Renal cortex interstitium (tissue), 15 donors: ENCODE measurements at places on chromosomes 3 and 15.

DNA sequence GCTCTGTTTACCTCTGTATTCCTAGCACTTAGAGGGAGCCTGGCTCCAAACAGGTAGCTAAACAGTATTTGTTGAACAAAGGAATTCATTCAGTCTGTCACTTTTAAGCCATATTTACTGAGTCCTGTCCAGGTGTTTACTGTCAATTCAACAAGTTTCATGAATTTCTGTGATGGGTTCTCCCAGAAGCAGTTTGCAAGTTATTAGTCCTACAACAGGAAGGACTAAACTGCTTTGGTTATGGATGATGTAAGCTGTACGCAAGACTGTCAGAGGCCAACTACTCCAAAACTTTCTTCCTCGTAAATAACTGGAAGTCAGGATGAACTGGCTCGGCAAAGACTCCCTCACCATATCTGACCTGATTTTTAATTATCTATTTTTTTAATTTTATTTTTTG, 25.1 kb downstream of the STIMATE start:
- DNase-seq = no peak

- DNase-seq = no peak
Observed at GRCh38 chr3:53820756-53821580, 25.3 kb downstream of the CHDH start.

- no peak for DNase-seq
Observed at GRCh38 chr3:170367797-170368196, 10.3 kb downstream of the SKIL start.

DNA sequence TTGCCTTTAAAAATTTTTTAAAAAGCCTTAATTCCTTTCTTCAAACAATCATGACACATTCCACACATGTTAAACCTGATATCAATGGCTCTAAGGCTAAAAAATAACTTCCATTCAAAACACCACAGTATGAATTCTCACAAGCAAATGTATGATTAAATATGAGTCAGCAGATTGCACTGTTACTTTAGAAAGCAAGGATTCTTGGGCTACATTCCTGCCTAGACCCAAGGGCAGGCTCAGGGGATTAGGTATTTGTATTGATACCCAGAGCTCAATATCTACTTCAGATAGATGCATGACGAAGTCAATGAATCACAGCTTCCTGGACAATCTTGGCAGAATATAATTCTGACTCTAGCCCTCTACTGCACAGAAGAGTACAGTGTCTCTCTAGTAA, 65.7 kb downstream of the RARB start:
- DNase-seq = no peak

- DNase-seq = no peak
Observed at GRCh38 chr3:98744283-98744682, 18.9 kb upstream of the ST3GAL6 start.

- DNase-seq = no peak
Observed at GRCh38 chr3:119570229-119570628, 9.1 kb upstream of the ADPRH start.

DNA sequence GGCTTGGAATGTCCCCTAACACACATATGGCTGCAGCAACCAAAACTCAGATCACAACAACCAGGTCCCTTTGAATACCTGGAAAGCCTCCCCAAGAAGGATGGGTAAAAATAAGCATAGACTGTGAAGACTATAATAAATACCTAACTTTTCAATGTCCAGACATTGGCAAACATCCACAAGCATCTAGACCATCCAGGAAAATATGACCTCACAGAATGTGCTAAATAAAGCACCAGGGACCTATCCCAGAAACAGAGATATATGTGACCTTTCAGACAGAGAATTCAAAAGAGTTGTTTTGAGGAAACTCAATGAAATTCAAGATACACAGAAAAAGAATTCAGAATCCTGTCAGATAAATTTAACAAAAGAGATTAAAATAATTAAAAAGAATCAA, 109.2 kb downstream of the NEDD4 start:
- no peak for DNase-seq
